ENCODE measurements at places on chromosomes 13 and 19.

DNA sequence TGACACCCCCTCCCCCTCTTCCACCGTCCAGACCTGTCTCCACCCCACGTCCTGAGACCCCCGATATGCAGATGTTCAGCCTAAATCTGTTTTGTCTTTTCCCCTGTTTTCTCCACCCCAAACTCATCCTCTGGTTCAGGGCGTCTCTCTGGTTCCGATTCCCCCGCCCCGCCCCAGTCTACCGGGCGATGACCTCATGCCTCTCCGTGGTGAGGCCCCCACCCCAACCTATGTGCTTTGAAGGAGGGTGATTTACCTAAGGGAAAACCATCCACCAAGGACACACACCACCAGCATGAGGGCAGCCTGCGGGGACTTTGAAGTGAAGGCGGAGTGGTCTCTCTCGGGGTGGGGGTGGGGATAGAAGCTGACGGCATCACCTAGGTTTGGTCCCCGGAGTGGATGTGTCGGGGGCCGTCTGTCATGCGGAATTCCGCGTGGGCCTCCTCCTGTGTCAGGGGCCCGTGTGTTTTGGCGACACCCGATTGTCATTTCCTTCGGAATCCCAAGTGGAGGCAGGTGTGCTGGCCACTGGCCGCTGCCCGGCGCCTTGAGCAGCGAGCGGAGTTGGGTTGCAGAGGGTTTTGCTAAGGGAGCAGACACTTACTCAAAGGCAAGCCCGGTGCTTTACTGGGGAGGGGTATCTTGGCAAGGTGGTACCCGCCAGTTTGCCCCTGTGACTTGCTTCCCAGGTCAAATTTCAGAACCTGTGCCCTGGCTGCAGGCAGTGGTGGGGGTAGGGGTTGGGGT, 1.4 kb downstream of the FZR1 start:
- peak; percentile 18 for DNase-seq

DNA sequence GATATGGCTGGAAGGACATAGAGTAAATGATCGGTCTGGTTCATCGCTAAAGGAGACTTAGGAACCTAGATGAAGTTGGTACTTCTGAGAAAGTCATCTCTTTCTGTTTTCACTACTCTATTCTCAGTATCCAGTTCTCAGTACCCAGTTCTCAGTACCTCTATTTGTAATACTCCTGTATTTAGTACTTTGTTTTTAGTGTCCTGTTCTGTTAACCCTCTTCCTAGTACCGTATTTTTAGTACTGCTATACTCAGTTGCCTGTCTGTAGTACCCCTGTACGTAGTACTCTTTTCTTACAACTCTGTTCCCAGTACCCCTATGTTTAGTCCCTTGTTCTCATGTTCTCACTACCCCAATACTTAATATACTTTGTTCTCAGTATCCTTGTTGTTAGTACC, 1.2 kb downstream of the RFXAP start:
- no peak for DNase-seq

DNA sequence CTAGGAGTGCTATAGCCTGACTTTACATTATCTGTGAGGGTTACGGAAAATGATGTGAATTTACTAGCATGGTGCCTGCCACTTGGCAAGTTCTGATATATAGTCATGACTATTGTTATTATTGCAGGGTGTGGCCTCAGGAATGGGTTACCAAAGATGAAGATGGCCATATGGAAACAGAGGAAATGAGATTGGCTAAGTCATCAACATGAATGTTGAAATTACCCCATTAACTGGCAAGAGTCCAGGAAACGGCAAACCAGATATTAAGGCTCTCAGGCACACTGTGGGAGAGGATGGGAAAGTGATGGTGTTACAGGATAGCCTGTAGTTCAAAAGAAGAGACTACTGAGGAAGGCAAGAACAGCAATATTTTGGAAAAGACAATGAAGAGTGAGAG, 183.3 kb downstream of the KCNRG start:
- DNase-seq = peak; percentile 73

DNA sequence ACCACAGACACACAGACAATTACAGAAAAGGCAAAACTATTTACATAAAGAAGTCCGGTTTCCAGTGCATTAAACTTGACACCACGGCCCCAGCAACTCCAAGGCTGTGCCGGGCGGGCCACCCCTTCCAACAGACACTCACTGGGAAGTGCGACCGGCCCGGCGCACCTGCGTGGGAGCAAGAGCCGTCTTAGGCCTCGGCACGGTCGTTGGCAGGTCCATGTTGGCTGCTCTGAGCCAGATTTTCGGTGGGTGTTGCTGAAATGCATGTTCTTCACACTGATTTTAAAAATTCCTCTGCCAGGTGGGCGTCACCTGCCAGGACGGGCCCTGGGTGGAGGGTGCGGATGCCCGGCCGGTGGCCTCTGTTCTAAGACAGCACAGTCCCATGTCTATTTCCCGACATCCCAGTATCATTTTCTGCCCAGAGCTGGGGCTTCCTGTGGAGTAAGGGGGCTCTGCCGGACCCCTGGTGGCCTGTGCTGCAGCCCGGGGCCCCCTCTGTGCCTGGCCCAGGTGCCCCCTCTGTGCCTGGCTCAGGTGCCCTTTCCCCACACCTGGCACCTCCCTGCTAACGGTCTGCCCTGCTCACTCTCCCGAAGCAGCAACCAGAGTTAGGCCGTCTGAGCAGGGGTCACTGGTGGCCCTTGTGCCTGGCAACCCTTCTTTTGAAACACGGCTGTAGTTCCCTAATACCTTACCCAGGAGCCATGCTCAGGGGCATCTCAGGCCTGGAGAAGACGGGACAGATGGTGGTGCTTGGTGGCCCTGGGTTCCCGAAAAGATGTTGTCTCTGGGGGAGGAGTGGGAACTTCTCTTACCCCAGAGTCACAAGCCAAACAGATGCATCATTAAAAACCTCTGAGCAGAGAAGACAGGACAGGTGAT, 9.2 kb downstream of the TMEM255B start:
- DNase-seq = no peak

DNA sequence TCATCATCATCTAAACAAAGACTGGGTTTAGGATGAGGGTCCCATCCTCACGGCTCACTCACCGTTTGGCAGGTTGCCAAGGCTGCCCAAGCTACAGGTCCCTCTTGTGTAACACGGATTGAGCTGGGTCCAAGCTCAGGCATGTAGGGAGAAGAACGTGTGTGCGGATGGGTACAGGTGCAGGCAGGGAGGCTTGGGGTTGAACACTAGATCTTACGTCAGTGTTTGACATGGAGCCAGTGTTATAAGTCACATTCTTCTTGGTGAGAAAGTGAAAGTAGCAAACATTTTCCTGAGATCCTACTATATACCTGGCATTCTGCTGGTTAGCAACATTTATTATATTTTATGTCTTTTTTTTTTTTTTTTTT, 136.8 kb upstream of the RNF113B start:
- no peak for DNase-seq

- peak; percentile 22 for DNase-seq
These were observed 97.3 kb downstream of the SERP2 start for GRCh38 chr13:44470638-44471562.

GRCh38 chr19:38386300-38386970, 1.4 kb downstream of the GGN start:
- DNase-seq = no peak

- no peak for DNase-seq
These were observed 33.1 kb downstream of the DCLK1 start for GRCh38 chr13:36098080-36098479.

GRCh38 chr19:14081797-14082674, 3.5 kb downstream of the C19orf67 start:
- DNase-seq = peak; percentile 38
